PC-3 (cell line): ENCODE measurements at places on chromosomes 1 and 21.

DNA sequence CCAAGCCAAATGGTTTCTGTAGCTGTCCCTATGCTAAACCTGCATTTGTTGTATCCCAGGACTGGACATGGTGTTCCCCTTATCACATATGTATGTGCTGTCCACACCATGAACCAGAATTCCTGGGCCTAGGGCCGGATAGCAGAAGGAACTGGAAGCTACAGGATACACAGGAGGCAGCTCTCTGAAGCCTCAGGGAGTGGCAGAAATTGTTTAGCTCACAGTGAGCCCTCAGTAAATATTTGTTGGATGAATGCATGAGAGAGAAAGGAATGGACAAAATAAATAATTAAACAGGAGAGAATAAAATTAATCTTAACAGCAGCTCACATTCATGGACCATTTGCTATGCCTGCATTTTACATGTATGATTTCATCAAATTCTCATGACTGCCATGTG lies 2.1 kb downstream of the NIPAL3 start:
- peak; percentile 73 for DNase-seq

- peak; percentile 21 for DNase-seq
These were observed 124.7 kb upstream of the KIAA0040 start for GRCh38 chr1:175317309-175317708.

GRCh38 chr21:39208624-39209333 lies 25.5 kb upstream of the PSMG1 start:
- no peak for DNase-seq

DNA sequence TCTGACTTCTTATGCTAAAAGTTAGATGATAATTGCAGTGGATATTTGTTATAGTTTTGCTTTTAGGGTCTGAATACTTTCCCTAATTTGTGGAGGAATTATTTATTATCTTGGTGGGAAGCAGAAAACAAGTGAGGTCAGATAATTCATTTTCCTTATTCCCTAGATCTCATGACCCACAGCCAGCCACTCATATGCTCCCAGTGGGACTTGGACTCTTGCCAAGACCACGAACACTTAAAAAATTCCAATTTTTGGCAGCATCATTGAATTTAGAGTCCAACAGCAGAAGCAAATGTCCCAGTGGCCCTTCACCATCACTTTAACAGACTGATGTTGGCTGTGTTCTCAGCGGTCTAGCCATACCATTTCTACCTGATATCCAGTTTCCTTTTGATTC lies 204.2 kb downstream of the HMCN1 start:
- peak; percentile 48 for DNase-seq
